ENCODE measurements at places on chromosomes 5 and 9.
A peak's percentile ranks its signal among the peaks of the same experiment; 100 is the strongest.

DNA sequence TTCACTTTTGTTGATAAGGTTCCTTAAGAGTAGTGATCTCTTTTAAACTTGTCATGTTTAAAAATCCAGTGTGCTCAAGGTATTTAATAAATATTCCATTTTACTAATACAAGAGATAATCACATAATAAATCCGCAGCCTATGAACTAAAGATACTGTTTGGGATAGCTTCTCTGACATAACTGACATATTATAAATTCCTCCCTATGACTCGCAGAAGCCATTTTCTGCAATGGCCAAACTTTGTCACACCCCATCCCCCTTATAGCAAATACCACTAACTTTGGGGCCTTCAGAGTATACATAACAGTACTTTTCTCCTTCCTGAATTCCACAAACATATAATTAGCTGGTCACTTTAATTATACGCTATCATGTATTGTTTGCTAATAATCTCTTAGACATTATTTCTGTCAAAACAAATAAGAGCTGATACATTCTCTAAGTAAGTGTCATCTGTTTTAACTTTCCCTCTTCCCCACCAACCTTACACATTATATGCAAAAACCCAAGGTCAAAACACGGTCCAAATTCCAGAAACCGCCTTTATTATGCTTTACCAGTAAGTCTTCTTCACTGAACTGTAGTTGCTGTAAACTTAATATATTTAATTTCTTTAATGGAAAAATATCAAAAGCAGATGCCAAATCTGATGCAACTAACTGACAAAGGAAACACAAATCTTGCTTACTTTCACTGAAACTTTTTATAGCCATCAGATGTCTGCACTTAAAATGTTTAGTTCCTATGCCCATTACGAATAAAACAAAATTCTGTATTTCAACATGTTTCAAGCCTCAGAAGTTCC is 971 bp downstream of the TMEM267 start:
- DNase-seq: no peak

GRCh38 chr9:137880160-137880975 is 2.8 kb downstream of the CACNA1B start:
- DNase-seq: no peak

DNA sequence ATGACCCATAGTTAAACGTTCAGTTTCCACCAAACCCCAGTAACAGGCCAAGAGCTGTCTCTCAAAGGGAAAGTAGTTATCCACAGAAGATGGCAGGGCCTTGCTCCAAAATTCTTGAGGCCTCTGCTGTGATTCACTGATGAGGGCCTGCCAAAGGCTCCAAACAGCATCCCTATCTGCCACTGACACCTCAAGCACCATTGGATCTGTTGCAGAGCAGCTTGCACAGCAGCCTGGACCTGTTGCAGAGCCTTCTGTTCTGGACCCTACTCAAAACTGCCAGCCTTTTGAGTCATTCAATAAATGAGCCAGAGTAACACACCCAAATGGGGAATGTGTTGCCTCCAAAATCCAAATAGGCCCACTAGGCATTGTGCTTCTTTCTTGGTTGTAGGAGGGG is 741.5 kb upstream of the RGMB start:
- no peak for DNase-seq

GRCh38 chr5:100860407-100860806 is 42.7 kb downstream of the ST8SIA4 start:
- peak; percentile 50 for DNase-seq

GRCh38 chr9:108967916-108968315 is 33.7 kb downstream of the ABITRAM start:
- DNase-seq: no peak

DNA sequence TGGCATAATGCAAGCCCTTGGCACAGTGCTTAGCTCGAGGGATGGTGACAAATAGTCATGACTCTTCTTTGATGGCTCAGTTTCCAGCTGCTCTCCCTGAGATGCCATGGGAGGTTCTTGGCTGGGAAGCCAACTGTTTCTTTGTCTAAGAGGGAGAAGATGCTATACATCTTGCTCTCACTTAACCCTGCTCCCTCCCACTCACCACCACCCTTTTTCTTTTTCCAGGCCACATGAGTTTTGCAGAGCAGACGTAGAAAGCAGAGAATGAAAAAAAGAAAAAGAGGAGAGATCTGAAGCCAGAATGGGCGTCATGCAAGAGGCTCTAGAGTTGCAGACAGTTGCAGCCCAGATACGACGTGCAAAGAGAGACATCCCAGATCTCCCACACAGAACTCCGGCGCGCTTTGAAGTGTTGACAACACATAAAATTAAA is 160.5 kb downstream of the FGF18 start:
- DNase-seq: no peak

DNA sequence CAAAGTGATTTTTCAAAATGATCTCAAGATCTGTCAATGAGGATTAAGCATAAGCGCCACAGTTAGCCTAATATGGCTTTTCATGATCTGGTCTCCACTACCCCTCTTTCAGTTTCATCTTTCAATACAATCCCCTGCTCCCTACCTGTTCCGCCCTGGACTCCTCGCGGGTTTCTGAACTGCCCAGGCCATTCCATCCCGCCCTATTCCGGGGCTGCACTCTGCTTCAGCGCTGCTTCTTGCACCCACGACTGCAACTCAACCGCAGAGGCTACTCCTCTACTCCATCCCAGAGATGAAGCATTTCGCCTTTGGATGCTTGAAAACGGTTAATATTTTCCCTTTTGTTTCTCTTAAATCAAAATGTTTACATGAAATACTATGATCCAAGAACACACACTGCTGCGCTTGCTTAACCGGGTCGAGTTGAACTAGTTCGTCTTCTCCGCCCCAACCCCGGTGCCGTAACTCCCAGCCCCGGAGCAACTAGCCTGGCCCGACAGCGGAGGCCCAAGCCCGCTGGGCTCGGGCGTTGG is 716 bp upstream of the OTULIN start:
- no peak for DNase-seq

- no peak for DNase-seq
Observed at GRCh38 chr5:2132497-2132847, 249.7 kb upstream of the IRX4 start.

- DNase-seq: no peak
Observed at GRCh38 chr5:155147222-155147621, 133.7 kb downstream of the KIF4B start.

DNA sequence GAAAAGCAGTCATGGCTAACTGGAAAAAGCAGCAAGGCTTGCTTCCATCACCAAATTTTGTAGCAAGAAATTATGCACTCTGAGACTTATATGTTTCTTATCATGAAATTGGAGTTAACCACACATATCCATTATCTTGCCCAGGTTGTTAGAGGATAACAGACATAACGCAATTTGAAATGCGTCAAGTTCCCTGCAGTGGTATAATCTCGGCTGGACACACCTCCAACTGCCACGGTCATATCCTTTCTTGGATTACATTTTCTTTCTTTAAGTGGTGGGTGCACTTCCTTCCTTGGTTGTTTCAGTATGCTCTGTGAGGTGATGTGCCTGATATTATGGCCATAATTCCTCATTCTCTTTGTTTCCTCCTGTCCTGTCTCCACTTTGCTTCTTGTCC is 695.0 kb upstream of the DMAC1 start:
- no peak for DNase-seq

DNA sequence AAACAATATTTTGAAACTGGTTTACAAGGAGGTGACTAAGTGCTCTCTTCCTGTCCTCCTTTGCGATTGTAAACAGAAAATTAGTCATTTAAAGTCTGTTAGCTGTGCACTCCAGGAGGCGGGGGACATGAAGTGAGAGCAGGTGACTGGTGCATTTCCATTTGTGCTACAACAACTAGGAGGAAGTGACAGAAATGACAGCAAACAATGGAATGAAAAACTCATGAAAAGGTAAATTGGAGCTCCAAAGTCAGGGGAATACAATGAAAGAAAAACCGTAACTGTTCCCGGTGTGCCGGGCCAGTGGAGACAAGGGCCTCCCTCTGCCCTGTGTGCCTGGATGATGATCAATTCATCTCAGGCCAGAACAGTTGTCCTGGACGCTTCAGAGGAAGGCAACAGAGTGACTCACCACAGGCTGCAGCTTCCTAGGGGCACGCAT is 439.9 kb downstream of the GADD45G start:
- peak; percentile 62 for DNase-seq

DNA sequence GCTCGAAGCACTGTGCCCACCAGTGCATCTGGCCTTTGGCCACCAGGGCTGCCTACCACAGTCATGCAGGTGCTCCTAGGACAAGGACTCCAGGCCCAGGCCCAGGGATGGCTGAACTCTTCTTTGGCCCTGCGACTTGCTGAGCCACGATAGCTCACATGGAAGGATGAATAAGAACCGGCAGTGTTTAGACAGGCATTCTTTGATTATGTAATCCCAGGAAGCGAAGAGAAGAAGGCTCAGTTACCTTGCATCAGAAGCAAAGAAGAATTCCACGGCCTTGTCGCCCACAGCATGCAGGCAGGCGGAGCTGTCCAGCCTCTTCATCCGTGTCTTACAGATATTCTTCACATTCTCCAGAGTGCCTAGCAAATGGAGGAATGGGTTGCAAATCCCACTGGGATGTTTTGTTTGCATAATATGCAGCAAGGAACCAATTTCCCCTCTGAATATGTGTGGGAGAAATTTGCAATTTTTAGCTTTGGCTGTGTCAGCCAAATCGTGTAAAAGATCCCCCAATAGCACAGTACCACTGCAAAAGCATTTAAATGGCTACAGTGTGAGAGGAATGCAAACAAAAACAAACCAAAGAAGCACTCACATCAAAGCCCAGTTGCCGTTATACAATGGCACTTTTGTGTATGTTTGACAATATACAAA is 29.1 kb downstream of the GFPT2 start:
- DNase-seq: no peak

GRCh38 chr5:91417219-91417618 is 34.1 kb upstream of the ARRDC3 start:
- DNase-seq: no peak

DNA sequence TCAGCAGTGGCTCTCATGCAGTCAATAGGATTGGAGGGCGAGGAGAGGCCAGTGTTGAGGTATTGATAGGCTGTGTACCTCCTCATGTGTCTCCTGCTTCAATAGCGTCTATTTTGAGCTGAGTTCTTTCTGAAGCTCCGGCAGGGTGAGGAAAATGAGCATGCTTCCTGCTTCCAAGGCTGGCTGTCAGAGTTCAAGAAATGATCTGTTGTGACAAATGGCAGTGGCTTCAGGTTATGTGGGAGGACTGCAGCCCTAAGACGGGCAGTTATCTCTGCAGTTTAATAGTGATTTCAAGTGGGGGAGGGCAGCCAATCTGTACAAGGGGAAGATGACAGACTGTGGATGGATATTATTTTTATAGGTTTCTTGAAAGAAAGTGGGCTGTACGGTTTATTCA is 54.0 kb upstream of the CXCL14 start:
- DNase-seq: no peak

GRCh38 chr9:98686961-98687855 is 21.5 kb downstream of the GABBR2 start:
- no peak for DNase-seq

DNA sequence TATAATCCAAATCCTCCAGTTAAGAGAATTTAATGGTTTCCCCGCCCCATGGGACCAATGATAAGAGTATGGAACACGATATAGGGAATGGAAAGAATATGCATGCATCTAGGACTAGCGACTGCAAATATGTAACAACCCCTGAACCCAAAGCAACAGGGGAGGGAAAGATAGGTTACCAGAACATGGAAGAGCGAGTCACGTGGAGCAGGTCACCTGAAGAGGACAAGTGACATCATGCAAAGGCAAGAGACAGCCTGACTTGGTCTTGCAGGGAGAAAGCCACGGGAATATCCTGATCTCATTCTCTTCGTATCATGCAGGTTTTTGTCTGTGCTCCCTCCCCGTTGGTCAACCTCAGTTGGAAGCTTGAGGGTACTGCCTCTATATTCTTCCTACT is 4.7 kb upstream of the UHRF2 start:
- no peak for DNase-seq

All from activated CD4-positive, alpha-beta T cell treated with anti-CD3 and anti-CD28 coated beads, Interleukin-2, amount 50 U/mL, for 16 hours (primary cell).